ENCODE measurements at places on chromosomes 5 and 9. TPM values are rescaled to one million over a fixed set of nuclear protein-coding genes. Genes with fewer than 3 reads are reported as not detected.

FBXL7 gene
- 2.4 TPM for total RNA-seq

CYSRT1 gene
- 2.2 TPM for total RNA-seq

ARSI gene
- total RNA-seq, result 38.8 TPM

HTR4 gene
- not detected for total RNA-seq

TTC39B gene
- 25.5 TPM for total RNA-seq

TMEFF1 gene
- total RNA-seq, result 0.26 TPM

PRSS3 gene
- total RNA-seq, result 1.0 TPM

PAIP1 gene
- 76.4 TPM for total RNA-seq

PCDHA8 gene
- total RNA-seq, result not detected

SPINK9 gene
- not detected for total RNA-seq

S100Z gene
- not detected for total RNA-seq

COL23A1 gene
- total RNA-seq, result 0.21 TPM

NMRK1 gene
- total RNA-seq, result 13.7 TPM

TMEM171 gene
- 0.83 TPM for total RNA-seq

FAXDC2 gene
- total RNA-seq, result 2.5 TPM

All from mammary epithelial cell (primary cell).